ENCODE measurements at places on chromosomes 16 and 17. TPM values are rescaled to one million over a fixed set of nuclear protein-coding genes. Genes with fewer than 3 reads are reported as not detected.

- no peak for DNase-seq
Measured at GRCh38 chr17:53570731-53571130, 252.0 kb upstream of the KIF2B start.

DNA sequence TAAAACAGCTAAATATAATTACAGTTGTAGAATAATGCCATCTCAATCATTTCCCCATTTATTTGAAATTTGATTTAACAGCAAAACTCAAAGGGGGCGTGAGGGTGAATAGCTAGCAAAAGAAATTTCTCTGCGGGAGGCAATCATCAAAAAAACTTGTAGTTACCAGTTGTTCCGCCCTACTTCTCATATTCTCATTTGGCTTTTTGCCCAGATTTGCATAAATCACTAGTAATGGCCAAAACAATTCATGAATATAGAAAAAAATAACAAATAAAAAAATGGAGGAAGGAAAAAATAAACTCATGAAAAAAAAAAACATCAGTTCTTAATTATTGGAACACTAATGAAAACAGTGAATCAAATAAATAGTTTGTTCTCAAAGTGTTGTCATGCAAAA, 722.6 kb upstream of the KIF2B start:
- no peak for DNase-seq

GRCh38 chr16:66166490-66166889, 200.0 kb upstream of the CDH5 start:
- no peak for DNase-seq

DNA sequence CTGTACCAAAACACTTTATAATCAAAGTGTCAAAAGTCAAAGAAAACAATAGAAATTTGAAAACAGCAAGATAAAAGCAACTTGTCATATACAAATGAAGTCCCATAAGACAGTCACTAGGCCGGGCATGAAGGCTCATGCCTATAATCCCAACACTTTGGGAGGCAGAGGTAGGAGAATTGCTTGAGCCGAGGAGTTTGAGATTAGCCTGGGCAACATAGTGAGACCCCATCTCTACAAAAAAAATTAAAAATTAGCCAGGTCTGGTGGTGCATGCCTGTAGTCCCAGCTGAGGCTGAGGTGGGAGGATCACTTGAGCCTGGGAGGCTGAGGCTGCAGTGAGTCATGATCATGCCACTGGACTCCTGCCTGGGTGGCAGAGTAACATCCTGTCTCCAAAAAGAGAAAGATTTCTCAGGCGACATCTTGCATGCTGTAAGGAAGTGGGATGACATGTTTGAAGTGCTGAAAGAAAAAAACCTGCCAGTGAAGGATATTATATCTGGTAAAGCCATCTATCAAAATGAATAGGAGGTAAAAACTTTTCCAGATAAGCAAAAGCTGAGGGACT, 98.7 kb upstream of the NACA2 start:
- no peak for DNase-seq

The CSH2 gene
- not detected for total RNA-seq

The KRT32 gene
- total RNA-seq: not detected

The ABAT gene
- total RNA-seq: 24.2 TPM

Data from left colon (tissue), 2 donors.